ENCODE measurements at places on chromosomes 11 and 22. TPM values are rescaled to one million over a fixed set of nuclear protein-coding genes. Genes with fewer than 3 reads are reported as not detected.

DNA sequence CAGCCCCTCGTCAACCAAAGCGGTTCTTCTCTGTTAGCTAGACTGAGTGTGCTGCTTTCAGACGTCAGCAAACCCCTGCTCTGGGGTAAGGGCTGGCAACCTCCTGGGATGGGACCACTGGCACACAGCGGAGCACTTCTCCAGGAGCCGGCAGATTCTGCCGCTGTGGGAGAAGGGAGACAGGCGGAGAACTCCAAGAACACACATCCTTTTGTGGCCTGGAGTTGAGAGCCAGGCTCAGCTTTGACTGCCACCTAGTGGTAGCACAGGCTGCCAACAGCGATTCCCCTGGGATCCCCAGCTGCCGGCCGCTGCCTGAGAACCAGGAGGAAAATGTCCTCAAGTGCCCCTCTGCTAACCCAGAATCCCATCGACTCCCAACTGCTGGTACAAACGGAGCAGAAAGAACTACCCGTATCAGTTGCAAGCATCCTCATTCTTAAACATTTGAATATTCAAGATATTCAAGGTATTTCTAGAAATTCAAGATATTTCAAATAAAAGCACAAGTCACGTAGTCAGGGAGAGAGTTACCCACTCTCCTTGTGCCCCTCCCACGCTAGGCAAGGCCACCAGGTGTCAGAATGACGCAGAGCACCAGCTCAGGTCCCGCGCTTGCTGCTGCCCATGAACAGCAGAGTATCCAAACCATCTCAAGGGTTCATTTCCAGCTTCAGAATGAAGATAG lies 4.9 kb downstream of the LTO1 start:
- H3K27ac ChIP-seq: no peak overlapping the region
- H3K4me1 ChIP-seq: peaks cover 27% of the 10 kb centered on the region
- H3K27me3 ChIP-seq: no peaks in the 10 kb centered on the region
- H3K36me3 ChIP-seq: peaks cover 15% of the 10 kb centered on the region
- no peak overlapping the region for H3K4me3 ChIP-seq

Gene DEUP1
- not detected for total RNA-seq

GRCh38 chr11:70036971-70037882 lies 40.9 kb upstream of the ANO1 start:
- H3K36me3 ChIP-seq: peaks cover 9% of the 10 kb centered on the region
- no peaks in the 10 kb centered on the region for H3K4me1 ChIP-seq
- H3K27me3 ChIP-seq: peaks cover 25% of the 10 kb centered on the region
- no peak overlapping the region for H3K27ac ChIP-seq
- H3K4me3 ChIP-seq: no peak overlapping the region

DNA sequence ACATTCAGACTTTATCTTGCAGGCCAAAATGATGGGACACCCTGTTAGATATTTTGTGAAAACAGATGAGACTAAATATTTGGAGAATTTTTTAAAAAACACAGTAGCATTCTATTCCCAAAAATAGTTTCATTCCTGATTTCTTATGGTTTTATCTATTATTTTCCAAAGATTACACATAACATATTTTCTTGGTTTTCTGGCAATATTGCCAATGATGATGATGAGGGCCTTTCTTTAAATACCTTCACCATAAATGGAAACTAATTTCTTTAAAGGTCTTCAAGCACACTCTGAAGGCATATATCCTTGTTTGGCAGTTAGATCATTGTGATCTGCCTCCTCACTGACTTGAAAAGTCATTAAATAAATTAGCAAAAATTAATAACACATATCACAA lies 522.3 kb upstream of the LUZP2 start:
- no peaks in the 10 kb centered on the region for H3K4me1 ChIP-seq
- H3K27me3 ChIP-seq: no peaks in the 10 kb centered on the region
- no peak overlapping the region for H3K4me3 ChIP-seq
- no peak for DNase-seq
- H3K36me3 ChIP-seq: no peaks in the 10 kb centered on the region
- H3K27ac ChIP-seq: no peak overlapping the region

Gene ANGPTL5
- total RNA-seq: not detected

- H3K27me3 ChIP-seq: peaks cover 25% of the 10 kb centered on the region
- H3K4me1 ChIP-seq: no peaks in the 10 kb centered on the region
- H3K4me3 ChIP-seq: no peak overlapping the region
- no peak for DNase-seq
- no peaks in the 10 kb centered on the region for H3K36me3 ChIP-seq
Observed at GRCh38 chr11:59076876-59077571, 9.1 kb upstream of the GLYATL1B start.

Gene EIF1AD
- total RNA-seq: 82.1 TPM

DNA sequence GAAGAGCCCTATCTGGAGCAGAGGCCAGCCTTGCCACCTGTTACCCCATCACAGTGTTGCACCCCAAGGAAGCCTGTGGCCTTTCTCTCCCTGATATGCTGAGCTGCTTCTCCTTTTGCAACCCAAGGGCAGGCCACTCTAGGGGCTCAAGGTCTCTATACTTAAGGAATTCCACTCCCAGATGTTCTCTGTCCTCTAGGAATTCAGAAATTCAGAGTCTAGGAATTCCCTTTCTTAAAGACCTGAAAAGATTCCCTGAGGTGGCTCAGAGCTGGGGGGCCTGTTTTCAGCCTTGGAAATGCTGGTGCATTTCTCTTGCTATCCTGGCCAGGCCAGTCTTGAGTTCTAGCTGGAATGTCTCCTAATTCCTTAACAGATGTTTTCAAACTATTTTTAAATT lies 68.0 kb upstream of the OLFML1 start:
- DNase-seq: no peak
- H3K36me3 ChIP-seq: no peaks in the 10 kb centered on the region
- no peak overlapping the region for H3K27ac ChIP-seq
- no peak overlapping the region for H3K4me3 ChIP-seq
- H3K4me1 ChIP-seq: no peaks in the 10 kb centered on the region

GRCh38 chr22:30000566-30000965 lies 79.7 kb upstream of the HORMAD2 start:
- no peaks in the 10 kb centered on the region for H3K36me3 ChIP-seq
- no peak overlapping the region for H3K4me3 ChIP-seq
- no peak for DNase-seq

Gene PVALB
- total RNA-seq: not detected

Gene DRICH1
- 1.5 TPM for total RNA-seq

Gene MS4A2
- total RNA-seq: 1.6 TPM

- peaks cover 24% of the 10 kb centered on the region for H3K27me3 ChIP-seq
- H3K36me3 ChIP-seq: no peaks in the 10 kb centered on the region
- DNase-seq: no peak
- no peak overlapping the region for H3K27ac ChIP-seq
- no peaks in the 10 kb centered on the region for H3K4me1 ChIP-seq
Observed at GRCh38 chr11:44893308-44893822, 57.3 kb downstream of the TP53I11 start.

DNA sequence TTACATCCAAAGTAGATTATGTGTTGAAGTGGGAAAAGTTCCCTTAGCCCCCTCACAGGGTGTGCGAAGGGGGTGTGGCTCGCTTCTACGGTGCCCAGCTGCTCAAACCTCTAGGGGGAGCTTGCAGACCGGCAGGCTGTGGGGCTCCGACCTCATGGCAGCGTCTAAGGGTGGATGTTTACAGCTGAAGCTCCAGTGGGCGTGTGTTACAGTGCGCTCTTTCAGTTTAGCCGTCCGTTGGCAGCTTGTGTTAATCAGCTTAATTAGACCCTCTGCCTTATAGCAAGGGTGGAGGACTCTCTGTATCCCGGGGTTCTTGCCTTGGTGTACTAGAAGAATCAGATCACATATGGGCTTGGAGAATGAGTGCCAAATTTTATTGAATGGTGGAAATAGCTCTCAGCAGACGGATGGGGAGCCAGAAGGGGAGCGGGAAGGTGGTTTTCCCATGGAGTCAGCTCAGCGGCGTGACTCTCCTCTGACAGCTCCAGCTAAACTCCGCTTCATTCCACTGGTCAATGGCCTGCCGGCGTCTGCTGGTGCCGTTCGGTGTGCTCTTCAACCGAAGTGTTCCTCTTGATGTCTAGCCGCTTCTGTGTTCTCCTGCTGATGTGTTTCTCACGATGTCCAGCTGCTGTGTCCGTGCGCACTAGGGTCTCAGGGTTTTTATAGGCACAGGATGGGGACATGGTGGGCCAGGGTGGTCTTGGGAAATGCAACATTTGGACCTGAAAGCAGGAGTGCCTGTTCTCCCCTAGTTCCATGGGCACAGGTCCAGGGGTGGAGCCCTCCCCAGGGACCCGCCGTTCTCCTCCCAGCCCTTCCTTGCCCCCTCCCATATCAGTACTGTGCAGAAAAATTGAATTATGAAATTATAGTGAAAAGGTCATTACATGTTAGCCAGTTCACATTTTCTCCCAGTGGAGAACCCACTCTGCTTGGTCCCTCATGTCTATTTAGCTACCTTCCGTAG lies 28.6 kb upstream of the OR10G7 start:
- H3K27ac ChIP-seq: no peak overlapping the region
- no peak overlapping the region for H3K4me3 ChIP-seq
- no peak for DNase-seq
- peaks cover 8% of the 10 kb centered on the region for H3K4me1 ChIP-seq

DNA sequence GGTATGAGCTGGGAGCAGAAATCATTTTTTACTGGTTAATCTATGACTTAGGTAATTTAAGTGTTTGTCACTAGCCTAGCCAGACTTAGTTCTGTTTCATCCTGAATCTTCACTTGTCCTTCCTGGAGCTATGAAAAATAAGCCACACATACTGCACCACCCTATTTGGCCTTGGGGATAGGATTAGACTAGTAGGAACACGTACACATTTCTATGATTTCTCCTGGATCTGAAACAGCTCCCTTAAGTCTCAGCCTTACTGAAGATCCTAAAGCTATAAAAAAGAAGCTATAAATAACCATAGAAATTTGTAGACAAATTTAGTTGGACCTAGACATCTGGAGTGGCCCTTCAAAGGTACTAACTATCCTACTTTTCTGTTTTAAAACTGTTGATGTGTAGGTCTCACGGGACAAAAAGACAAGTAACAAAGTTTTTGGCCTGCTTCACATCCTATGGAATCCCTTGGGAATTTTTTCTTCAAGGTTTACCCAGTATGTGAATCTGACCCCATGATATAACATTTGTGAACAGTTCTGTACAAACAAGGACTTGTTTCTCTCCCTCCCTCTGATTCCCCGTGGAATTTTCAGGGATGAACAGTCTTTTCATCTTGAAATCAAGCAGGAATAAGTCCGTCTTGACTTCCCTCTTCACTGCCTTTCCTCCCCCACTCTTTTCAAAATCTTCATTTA lies 275.0 kb downstream of the FAM76B start:
- H3K36me3 ChIP-seq: no peaks in the 10 kb centered on the region
- no peak overlapping the region for H3K27ac ChIP-seq
- DNase-seq: no peak
- H3K4me3 ChIP-seq: no peak overlapping the region

Gene KRTAP5-4
- total RNA-seq: not detected

DNA sequence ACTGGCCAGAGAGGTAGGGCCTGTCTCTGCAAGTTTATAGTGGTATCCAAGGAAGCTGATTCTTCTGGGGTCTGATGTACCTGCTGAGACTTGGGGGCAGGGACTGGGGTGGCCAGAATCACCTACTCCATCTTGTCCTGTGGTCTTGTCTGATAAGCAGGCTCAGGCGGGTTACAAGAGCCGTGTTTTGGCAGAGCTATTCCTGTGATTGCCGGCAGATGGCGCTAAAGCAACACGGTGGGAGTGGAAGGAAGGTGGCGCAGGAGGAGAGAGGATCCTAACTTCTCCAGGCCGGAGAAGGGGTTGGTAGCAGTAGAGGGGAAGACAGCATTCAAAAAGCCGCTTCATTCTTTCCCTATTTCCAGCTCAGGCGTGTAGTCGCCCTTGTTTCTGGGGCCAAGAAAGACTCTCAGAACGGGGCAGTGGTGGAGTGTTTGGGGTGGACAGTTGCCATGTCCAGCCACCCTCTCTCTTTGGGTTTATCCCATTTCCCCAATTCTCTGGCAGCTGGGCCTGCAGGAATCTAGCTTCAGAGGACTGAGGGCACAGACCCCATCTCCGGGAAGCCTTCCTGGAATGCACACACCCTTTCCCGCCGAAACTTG lies 15.1 kb downstream of the CHRM1 start:
- H3K36me3 ChIP-seq: no peaks in the 10 kb centered on the region
- H3K4me1 ChIP-seq: peaks cover 5% of the 10 kb centered on the region
- DNase-seq: peak; percentile 79
- H3K27ac ChIP-seq: no peak overlapping the region
- no peak overlapping the region for H3K4me3 ChIP-seq

Gene CSF2RB
- total RNA-seq: 5.0 TPM

- no peaks in the 10 kb centered on the region for H3K27me3 ChIP-seq
- DNase-seq: no peak
- H3K4me3 ChIP-seq: no peak overlapping the region
- no peaks in the 10 kb centered on the region for H3K4me1 ChIP-seq
- H3K36me3 ChIP-seq: peaks cover 13% of the 10 kb centered on the region
Observed at GRCh38 chr11:41988951-41989572, 529.6 kb upstream of the LRRC4C start.

DNA sequence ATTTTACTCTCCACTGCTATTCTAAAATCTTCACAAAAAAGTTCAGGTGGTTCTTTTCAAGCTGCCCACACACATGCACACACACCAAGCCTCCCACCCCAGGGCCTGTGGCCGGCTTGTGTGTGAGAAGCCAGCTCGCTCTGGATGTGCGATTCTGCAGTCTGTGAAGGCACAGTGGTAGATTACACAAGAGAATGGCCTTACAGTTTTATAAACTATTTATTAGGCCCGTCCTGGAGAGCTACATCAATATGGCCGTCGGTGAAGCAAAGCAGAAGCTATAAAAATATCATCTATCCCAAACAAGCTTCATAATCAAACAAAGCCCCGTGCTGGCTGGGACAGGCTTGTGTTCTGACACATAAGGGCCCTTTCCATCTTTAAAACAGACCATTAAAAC lies 240.5 kb downstream of the OPCML start:
- H3K36me3 ChIP-seq: no peaks in the 10 kb centered on the region
- no peaks in the 10 kb centered on the region for H3K27me3 ChIP-seq
- no peaks in the 10 kb centered on the region for H3K4me1 ChIP-seq
- no peak overlapping the region for H3K27ac ChIP-seq
- no peak overlapping the region for H3K4me3 ChIP-seq

DNA sequence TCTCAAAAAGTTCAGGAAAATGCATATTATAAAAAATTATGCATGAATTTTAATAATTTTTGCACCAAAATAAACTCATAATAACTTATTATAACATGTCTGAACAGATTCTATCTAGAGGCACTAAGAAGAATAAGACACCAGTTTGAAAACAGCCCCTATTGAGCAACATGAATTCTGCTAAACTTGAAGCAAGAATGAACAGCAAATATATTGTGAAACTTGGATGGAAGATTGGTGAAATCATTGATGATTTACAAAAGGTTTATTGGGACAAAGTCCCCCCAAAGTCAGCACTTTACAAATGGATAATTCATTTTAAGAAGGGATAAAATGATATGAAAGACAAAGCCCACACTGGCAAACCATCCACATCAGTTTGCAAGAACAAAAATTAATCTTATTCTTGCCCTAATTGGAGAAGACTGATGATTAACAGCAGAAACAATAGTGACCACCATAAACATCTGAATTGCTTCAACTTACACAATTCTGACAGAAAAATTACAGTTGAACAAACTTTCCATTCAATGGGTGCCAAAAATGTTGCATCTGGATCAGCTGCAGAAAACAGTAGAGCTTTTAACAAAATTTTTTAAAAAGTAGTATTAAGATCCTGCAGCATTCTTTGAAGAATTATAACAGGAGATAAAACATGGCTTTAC lies 257.5 kb upstream of the FAT3 start:
- peaks cover 8% of the 10 kb centered on the region for H3K36me3 ChIP-seq
- no peak overlapping the region for H3K4me3 ChIP-seq
- H3K4me1 ChIP-seq: no peaks in the 10 kb centered on the region
- H3K27me3 ChIP-seq: no peaks in the 10 kb centered on the region
- no peak overlapping the region for H3K27ac ChIP-seq

- H3K27me3 ChIP-seq: peaks cover 46% of the 10 kb centered on the region
- peaks cover 16% of the 10 kb centered on the region for H3K4me1 ChIP-seq
- no peak overlapping the region for H3K27ac ChIP-seq
- H3K36me3 ChIP-seq: no peaks in the 10 kb centered on the region
- peak overlapping the region; percentile 91 for H3K4me3 ChIP-seq
Observed at GRCh38 chr11:119356349-119357031, 10.0 kb upstream of the MFRP start.
